Stimulated activated naive CD4-positive, alpha-beta T cell treated with Interleukin-2 at 50 U/mL for 16 hours (primary cell): ENCODE measurements at places on chromosomes 1 and 21.

DNA sequence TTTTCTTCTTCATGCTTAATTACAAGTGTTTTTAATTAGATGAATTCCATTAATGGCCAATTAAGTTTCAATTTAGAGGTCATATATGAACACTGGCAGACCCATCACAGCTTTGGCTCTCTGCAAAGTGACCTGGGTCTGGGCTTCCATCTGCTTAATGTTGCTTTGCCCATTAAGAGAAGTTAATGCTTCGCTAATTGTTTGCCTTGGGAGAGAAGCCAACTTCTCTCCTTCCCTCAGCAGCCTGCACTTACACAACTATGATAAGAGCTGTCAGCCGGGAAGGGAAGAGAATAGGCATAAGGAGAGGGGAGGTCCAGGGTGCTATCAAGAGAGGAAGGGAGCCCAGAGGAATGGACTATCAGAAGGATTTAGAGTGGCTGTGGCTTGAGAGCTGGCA lies 29.0 kb upstream of the CCDC190 start:
- DNase-seq, result no peak

GRCh38 chr1:182305861-182306260 lies 85.7 kb downstream of the GLUL start:
- DNase-seq, result no peak

DNA sequence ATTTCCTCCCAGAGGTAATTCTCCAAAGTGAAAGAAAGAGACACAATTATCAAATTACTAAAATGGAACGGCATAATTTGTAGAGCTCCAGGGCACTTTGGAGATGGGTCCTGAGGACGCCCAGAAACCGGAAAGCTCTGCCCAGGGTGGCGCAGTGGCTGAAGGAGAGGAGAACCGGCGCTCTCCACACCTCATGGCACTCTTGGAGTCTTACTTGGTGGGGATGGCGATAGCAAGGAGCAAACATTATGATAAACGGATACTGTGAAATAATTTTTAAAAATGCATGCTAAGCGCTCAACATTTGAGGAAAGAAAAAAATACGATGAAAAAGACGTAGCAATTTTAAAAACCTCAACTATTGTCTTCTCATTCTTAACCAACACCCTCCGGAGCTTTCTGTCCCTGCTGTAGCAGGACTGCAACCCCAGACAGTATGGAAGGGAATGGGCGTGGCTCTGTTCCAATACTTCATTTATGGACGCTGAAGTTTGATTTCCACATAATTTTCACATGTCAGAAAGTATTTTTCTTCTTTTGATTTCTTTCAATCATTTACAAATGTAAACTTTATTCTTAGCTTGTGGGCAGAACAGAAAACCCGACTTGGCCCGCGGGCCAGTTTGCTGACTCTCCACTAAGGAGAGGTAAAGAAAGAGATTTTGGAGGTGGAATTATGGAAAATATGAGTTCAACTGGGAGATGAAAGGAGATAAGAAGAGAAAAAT lies 1.1 kb downstream of the S100A11 start:
- DNase-seq, result no peak

DNA sequence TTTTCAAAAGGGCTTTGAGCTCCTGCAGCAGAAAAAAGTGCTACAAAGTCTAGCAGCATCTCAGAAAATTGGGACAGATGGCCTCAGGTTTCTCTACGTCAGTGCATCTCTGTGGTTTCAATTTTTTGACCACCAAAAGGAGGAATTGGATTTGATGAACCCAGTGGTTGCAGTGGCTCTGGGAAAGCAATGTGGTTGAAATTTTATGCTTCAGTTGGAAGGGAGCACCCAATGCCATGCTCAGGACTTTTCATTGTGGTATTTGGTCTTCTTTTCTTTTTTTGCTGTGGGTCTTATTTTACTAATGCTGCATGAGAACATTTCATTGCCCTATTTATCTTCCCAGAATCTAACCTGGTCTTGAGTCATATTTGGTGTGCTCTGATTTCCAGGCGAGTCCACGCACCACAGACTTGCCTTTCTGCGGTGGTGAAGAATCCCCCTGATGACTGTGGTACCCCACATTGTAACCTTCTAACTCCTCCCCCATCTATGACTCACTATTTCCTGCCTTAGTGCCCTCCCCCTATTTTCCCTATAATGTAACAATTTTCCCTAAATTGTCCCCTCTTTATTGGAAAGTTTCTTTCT lies 56.7 kb downstream of the S1PR1 start:
- DNase-seq, result peak; percentile 67

GRCh38 chr1:203681739-203682138 lies 55.1 kb downstream of the ATP2B4 start:
- no peak for DNase-seq

- DNase-seq, result no peak
Measured at GRCh38 chr1:155196893-155197638, 10.6 kb downstream of the THBS3 start.

GRCh38 chr1:28812669-28813468 lies 899 bp downstream of the OPRD1 start:
- DNase-seq, result no peak

DNA sequence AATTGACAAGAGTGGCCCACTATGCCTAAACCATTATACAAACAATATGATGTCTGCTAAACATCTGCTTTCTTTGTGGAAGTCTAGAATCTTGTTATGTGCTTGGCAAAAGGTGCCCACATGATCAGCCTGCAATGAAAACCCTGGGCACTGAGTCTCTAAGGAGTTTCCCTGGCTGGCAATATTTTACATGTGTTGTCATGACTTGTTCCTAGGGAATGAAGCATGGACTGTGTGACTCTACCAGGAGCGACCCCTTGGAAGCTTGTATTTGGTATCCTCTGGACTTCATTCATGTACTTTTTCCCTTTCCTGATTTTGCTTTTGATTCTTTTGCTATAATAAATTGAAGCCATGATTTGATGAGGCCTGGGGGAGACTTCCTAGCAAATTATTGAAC lies 324.9 kb downstream of the HHIPL2 start:
- DNase-seq, result no peak

DNA sequence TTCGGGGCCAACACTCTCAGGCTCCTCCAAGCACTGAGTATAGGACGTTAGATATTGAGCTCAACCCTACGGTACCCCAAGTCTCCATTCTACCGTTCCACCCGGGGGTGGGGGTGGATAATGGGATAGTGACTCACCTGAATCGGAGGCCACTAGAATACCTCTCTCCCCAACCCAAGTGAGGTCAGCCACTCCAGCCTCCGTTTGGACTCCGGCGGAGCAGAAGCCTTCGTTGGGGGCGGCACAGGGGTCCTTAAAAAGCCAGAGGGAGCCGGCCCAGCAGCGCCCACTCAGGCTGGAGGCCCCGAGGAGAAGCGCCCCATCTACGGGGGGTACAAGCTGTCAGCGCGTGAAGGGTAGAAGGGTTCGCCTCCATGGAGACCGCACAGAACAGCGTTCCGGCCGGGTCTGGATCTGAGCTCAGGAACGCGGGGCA lies 556 bp downstream of the WDR77 start:
- peak; percentile 45 for DNase-seq

DNA sequence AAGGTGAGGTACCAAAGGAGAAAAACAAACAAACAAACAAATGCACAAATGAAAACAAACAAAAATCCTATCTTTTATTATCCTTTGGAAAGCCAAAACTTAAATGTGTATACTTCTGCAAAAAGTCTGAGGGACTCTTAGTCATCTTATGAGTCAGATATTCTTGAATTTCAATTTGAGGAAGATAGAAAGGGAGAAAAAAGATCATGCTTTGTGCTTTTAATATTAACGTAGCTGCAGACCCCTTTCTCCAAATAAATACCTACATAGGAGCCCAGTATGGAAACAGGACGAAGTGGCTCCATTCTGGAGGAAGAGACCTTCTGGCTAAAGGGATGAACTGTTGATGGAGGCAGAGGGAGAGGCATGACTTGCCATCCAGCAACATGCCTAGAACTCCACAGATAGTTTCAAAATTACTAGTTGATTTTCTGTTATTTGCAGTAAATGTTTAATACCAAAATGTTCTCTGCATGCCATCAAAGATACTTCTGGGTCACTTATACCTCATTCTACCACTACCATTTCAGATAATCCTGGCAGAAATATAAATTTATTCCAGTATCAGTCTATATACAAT lies 25.4 kb downstream of the NUP210L start:
- no peak for DNase-seq

DNA sequence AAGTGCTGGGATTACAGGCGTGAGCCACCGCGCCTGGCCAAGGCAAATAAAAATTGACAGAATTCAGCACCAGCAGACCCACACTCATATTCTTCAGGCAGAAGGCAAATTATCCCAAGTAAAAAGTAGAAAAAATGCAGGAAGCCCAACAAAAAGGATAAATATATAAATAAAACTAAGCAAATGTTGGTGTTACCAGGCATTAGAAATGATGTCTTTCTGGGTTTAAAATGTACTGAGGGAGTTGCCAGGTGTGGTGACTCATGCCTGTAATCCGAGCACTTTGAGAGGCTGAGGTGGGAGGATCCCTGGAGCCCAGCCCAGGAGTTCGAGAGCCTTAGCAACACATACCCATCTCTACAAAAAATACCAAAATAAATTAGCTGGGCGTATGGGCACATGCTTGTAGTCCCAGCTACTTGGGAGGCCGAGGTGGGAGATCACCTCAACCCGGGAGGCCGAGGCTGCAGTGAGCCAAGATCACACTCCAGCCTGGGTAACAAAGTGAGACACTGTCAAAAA lies 6.3 kb downstream of the INTS11 start:
- DNase-seq, result no peak

GRCh38 chr1:51242546-51242945 lies 6.5 kb downstream of the RNF11 start:
- no peak for DNase-seq

- DNase-seq, result no peak
Measured at GRCh38 chr1:109399326-109399957, 1.7 kb upstream of the SORT1 start.

- no peak for DNase-seq
Measured at GRCh38 chr1:21742578-21742977, 40.4 kb downstream of the USP48 start.

- no peak for DNase-seq
Measured at GRCh38 chr1:224378855-224379631, 22.4 kb downstream of the CNIH4 start.

DNA sequence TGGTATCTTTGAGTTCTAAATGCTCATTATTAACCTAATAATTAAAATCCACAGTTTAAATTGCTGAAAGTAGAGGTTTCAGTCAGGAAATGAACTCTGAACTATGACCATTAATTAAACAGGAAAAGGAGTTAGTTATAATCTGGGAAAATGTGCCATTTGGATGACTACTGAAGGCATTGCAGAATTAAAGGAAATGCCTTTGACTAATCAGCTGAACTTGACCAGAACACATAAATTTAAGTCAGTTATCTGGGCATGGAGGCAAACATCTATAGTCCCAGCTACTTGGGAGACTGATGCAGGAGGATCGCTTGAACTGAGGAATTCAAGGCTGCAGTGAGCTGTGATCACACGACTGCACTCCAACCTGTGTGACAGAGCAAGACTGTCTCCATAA lies 31.9 kb downstream of the SLC44A5 start:
- no peak for DNase-seq

GRCh38 chr1:94358630-94359599 lies 59.3 kb upstream of the ABCD3 start:
- DNase-seq, result no peak

GRCh38 chr1:94859174-94859573 lies 39.0 kb downstream of the SLC44A3 start:
- no peak for DNase-seq

- no peak for DNase-seq
Measured at GRCh38 chr21:35156293-35157278, 107.5 kb upstream of the RUNX1 start.

GRCh38 chr1:214943054-214943453 lies 139.5 kb upstream of the KCNK2 start:
- DNase-seq, result no peak

GRCh38 chr1:74526708-74527107 lies 14.3 kb upstream of the LRRC53 start:
- DNase-seq, result no peak

DNA sequence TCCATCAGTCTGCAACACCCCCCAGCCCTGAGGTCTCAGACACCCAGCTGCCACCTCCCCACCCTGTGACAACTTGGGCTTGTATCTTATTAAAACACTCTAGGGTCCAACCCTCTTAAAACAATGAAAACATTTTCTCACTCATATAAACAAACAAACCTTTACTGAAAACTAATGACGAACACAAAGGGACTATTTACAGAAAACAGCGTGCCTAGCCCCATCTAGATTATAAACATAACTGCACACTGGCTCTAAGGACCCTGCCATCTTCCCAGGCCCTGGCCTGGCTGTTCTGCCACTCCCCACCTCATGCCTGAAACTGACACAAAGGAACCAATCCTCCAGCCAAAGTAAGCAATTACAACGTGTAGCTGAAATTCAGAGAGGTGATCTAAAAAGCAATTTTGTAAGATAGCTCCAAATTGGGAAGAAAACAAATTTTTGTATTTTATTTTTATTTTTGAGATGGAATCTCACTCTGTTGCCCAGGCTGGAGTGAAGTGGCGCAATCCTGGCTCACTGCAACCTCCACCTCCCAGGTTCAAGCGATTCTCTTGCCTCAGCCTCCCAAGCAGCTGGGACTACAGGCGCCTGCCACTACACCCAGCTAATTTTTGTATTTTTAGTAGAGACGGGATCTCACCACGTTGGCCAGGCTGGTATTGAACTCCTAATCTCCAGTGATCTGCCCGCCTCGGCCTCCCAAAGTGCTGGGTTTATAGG lies 40.9 kb downstream of the CAPZB start:
- DNase-seq, result no peak

- no peak for DNase-seq
Measured at GRCh38 chr1:231918239-231919015, 291.8 kb downstream of the DISC1 start.

DNA sequence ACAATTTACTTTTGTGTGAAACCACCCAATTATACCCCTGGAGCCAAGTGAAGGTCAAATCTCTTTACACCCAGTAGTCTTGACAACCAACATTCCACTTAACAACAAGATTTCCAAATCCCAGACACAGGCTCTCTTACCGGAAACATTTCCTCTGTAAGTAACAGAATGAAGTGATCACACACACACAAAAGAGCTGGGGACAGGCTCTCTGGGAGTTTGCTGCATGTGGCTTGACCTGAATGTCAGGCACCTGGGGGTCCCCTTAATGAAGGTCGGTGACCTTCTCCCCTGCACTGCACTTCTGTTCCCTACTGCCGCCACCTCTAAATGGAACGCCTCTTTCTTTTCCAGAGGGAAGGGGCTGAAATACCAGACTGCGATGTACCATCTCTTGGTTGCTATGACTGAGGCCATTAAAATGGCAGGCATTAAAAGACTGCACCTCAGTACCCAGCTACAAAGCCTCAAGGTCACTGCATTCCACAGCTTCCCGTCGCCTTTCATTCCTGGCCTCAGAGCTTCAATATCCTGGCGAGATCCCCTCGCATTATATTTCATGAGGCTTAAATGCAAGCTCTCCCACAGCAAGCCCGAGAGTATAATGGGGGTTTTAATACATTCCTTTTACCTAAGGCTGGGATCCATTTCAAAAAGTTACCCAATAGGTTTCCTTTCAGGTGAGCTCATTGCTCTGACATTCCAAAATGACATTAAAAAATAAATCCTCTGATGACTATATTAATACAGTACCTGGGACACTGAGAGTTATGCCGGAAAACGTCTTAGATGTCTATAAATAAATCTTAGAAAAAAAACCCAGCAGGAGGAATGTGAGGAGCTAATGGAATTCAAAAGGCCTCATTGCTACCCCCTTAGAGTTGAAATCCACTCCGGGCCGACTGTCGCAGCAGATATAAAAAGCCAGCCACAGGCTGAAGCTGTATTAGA lies 90.9 kb upstream of the DIRAS3 start:
- no peak for DNase-seq

- DNase-seq, result no peak
Measured at GRCh38 chr1:24727501-24728216, 17.6 kb upstream of the CLIC4 start.
